SK-MEL-5 (cell line): ENCODE measurements at places on chromosomes 13 and 19. TPM values are rescaled to one million over a fixed set of nuclear protein-coding genes. Genes with fewer than 3 reads are reported as not detected.
A peak's percentile ranks its signal among the peaks of the same experiment; 100 is the strongest.

The ZNF554 gene
- 0.92 and 1.9 TPM in 2 replicates for total RNA-seq

- DNase-seq, result no peak
Measured at GRCh38 chr13:49044836-49045235, 69.1 kb downstream of the FNDC3A start.

DNA sequence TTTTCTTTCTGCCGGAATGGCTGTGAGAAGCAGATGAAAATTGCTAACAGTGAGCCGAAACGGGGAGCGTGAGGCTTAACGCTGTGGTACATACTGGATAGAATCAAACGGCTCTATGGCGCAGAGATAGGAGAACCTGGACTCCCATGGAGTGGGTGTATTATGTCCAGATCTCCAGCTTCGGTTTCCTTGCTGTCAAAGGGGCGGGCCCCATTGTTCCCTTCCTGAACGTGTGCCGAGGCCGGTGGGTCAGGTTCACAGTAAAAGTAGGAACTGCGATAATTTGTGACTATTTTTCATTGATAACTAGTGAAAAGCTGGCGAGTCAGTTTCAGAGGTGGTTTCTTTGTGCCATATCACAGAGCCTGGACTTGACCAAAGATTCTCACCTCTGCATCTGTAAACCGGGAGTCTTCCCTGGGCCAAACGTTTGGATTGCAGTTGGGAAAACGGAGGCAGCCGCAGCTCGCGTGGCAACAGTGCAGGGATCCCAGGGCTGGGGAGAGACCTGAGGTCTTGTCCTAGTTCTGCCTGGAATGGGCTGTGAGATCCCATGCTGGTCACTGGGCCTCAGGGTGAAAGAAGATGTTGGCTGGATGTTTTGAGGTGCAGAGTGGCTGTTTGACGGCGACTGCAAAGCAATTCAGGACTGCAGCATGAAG, 752 bp downstream of the RPL18A start:
- DNase-seq, result no peak

The PRRG2 gene
- total RNA-seq, result 0.98 and 6.8 TPM in 2 replicates

The CILP2 gene
- total RNA-seq, result not detected in 2 replicates

GRCh38 chr19:34316247-34316646, 48.7 kb upstream of the GPI start:
- no peak for DNase-seq

- DNase-seq, result peak; percentile 75
Measured at GRCh38 chr13:51275101-51275500, 52.9 kb downstream of the FAM124A start.

The PRR36 gene
- 0.72 TPM in 1 of 2 replicates, not detected in the other for total RNA-seq

GRCh38 chr19:10882108-10882457, 10.7 kb downstream of the CARM1 start:
- DNase-seq, result no peak

- no peak for DNase-seq
Measured at GRCh38 chr13:114279146-114279545, 2.3 kb upstream of the UPF3A start.

DNA sequence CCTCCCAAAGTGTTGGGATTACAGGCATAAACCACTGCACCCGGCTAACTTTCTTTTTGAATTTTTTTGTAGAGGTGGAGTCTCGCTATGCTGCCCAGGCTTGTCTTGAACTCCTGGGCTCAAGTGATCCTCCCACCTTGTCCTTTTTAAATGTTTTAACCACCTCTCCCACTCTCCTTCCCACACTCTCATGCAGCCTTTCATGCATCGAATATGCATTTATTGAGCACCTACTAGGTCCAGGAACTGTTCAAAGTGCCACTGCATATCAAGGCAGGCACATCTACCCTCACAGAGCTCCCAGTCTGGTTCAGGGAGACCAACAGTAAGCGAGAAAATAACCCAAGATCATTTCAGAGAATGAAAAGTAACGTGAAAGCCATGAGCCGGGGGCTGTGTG, 1.2 kb downstream of the TICAM1 start:
- DNase-seq, result no peak

DNA sequence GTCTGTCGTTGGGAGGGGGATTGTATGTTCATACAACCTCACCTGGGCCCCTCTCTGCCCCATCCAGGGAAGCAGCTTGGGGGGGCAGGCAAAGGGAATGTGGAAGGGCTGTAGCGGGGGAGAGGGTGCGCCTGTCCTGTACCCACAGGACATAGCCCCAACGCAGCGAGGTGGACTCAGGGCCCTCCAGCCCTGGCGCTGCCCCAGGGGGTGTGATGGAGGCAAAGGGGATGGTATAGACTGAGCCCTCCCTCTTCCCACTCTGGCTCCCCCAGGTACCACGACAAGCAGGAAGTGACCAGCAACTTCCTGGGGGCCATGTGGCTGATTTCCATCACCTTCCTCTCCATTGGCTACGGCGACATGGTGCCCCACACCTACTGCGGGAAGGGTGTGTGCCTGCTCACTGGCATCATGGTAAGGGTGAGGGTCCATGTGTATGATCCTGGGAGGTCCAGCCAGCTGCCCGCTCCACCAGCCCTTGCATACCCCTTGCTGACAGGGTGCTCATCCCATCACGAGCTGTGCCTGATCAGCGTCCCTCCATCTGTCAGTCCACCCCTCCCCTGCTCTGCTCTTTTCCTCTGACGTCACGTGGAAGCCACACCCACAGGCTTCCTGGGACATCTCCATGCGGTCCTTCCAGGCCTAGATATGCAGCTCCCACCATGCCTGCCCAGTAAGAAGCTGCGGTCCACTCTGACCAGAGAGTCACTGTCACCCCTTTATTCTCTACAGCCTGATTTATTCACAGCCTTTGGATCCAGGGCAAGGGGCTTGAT, 18.3 kb downstream of the KCNN1 start:
- peak; percentile 52 for DNase-seq

The CDX2 gene
- total RNA-seq, result 2.5 and 4.4 TPM in 2 replicates

- DNase-seq, result no peak
Measured at GRCh38 chr13:38637576-38637975, 49.3 kb upstream of the FREM2 start.

The SIGLECL1 gene
- not detected in 2 replicates for total RNA-seq

DNA sequence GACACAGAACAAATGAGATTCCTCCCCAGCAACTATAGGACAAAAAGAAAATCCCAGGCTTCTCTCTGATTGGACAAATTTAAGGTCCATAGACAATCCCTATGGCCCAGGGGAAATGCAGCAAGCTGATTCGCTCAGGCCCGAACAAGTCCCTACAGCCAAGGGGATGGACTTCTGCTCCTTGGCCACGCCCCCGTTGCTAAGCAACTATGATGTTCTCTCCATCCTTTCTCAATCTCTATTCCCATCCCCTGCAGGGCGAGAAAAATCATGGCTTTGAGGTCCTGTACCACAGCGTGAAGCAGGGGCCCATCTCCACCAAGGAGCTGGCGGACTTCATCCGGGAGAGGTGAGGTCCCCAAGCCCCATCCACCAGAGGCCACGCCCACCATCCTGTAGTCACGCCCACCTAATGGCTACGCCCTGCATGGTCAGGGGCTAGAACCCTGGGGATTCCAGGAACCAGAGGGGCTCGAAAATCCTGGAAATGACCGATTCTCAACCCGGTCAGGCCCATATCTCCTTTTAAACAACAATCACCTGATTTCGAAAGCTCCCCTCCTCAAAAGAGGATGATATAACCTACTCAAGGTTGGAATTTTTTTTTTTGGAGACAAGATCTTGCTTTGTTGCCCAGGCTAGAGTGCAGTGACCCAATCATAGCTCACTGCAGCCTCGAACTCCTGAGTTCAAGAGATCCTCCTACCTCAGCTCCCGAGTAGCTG, 11.4 kb downstream of the FCHO1 start:
- DNase-seq, result peak; percentile 87

DNA sequence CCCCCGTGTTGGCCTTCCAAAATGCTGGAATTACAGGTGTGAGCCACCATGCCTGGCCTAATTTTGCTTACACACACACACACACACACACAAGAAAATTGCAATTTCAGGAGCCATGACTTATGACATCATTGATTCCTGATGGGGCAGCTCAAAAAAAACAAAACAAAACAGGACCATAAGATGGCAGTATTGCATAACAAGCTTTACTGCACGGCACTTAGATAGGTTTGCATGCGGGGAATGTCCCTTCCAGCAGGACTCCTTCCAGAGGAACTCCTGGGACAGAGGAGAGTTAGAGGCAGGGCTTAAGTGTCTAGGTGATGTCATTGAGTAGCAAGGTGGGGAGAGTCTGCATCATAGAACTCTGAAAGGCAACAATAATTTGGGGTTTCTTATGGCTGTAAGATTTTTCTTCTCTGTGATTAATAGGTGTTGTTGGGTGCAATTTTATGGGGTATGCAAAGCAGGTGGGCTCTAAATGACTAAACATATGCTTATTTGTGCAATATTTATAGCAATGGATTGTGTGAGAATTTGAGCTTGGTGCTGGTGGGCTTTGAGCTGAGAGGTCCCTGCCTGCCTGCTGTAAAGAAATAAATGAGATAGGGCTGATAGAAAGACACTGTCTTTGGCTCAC, 9.0 kb upstream of the ACSBG2 start:
- peak; percentile 79 for DNase-seq

The TTYH1 gene
- 0.77 and 0.93 TPM in 2 replicates for total RNA-seq

The ZNF253 gene
- total RNA-seq, result 4.7 and 6.7 TPM in 2 replicates

GRCh38 chr19:13764821-13765394, 586 bp downstream of the MRI1 start:
- no peak for DNase-seq

- DNase-seq, result no peak
Measured at GRCh38 chr19:45876161-45876410, 9.9 kb downstream of the IRF2BP1 start.

The FLT3 gene
- not detected in 2 replicates for total RNA-seq

GRCh38 chr13:29817604-29818378, 32.6 kb downstream of the UBL3 start:
- no peak for DNase-seq

DNA sequence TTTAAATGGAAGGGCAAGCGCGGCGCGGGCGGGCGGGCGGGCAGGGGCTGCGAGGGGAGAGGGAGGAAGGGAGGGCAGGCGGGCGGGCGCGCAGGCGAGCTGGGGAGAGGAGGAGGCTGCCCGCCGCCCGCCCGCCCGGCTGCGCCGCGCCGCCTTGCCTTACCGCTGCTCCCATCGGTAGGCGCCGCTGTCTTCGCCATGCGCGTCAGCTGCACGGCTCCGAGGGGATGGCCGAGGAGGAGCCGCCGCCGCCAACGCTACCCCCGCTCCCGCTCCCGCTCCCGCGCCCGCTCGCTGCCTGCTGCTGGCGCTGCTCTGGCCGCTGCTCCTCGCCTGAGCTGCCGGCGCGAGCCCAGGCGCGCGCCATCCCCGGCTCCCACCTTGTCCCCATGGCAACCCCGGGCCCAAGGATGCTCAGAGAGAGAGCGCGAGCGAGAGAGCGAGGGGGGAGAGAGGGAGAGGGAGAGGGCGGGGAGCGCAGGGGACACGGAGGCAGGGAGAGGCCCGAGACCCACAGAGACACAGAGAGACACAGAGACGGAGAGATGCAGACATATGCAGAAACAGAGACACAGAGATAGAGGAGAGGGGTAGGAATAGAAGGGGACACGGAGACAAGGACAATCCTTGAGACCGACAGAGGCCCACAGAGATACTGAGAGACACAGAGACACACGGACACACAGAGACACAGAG, 40.3 kb downstream of the DEDD2 start:
- peak; percentile 63 for DNase-seq

The BCAM gene
- total RNA-seq, result 1.1 and 2.1 TPM in 2 replicates

The KLK4 gene
- 1.0 TPM in 1 of 2 replicates, not detected in the other for total RNA-seq

DNA sequence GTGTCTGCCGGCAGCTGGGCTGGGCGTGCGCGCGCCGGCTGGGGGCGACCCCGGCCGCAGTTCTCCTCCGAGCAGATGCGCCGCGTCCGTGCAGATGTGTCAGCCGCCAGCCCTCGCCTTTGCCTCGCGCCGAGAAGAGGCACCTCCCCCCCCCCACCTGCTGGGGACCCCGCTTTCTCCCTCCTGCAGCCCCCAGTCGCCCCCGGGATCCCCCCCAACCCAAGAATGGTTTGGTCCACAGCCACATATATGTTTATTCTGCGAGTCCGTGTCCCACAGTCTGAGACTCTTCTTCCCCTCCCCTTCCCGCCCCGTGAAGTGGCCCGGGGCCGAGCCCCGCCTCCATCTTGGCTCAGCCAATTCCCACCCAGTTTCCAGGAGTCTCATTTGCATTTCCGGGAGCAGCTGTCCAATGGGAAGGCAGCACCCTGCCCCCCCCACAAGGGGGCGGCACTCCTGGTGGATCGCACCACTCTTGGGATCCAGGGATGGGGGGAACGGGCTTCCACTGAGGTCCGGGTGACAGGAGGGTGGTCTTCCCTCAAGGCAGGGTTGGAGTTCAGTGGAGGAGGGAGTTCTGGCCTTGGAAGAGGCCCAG, 8.6 kb downstream of the ISOC2 start:
- DNase-seq, result peak; percentile 69

DNA sequence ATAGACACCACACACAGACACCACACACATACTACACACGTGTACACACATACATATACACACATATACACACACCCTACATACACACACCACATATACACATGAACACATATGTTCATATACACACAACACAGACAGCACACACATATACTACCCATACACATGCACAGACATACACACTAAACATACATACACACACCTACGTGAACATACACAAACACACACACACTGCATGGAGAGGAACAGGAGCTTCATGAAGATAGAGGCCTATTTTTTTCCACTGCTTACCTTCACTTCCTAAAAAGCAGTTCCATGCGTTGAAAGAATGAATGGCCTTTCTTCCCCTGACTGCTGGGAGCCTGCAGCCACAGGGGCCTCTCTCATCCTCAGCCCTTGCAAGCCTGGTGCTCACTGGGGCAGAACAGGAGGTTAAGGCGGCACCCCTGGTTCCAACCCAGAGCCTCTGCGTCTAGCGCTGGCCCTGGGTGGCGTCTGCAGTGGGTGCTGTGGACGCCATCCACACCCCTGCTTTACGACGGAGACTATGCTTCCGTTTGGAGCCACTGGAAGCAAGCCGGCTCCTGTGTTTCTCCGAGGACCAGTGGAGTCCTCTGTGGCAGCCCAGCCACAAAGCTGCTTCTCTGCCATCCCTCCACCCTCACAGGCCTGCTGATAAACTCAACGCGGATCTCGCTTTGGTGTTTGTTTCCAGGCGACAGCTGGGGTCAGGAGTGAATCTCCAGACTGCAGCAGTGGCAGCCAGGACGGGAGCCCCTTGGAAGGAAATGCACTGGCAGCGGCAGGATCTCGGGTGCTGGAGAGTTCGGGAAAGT, 1.9 kb upstream of the RASA3 start:
- DNase-seq, result no peak

GRCh38 chr13:109859898-109860297, 73.5 kb upstream of the IRS2 start:
- DNase-seq, result no peak
